ENCODE measurements at places on chromosomes 2 and 18. TPM values are rescaled to one million over a fixed set of nuclear protein-coding genes. Genes with fewer than 3 reads are reported as not detected.

GRCh38 chr18:9661564-9661963, 46.5 kb upstream of the RAB31 start:
- H3K36me3 ChIP-seq: no peaks in the 10 kb centered on the region
- no peak for DNase-seq
- no peak overlapping the region for H3K4me3 ChIP-seq
- no peaks in the 10 kb centered on the region for H3K4me1 ChIP-seq
- H3K27me3 ChIP-seq: no peaks in the 10 kb centered on the region

- H3K4me1 ChIP-seq: no peaks in the 10 kb centered on the region
- no peaks in the 10 kb centered on the region for H3K36me3 ChIP-seq
- H3K27me3 ChIP-seq: no peaks in the 10 kb centered on the region
- no peak overlapping the region for H3K4me3 ChIP-seq
- DNase-seq: no peak
- no peak overlapping the region for H3K27ac ChIP-seq
Observed at GRCh38 chr2:9805435-9806297, 37.6 kb upstream of the TAF1B start.

GRCh38 chr18:58216071-58216481, 172.1 kb downstream of the NEDD4L start:
- no peaks in the 10 kb centered on the region for H3K36me3 ChIP-seq
- no peak overlapping the region for H3K4me3 ChIP-seq
- DNase-seq: no peak
- H3K27ac ChIP-seq: no peak overlapping the region
- H3K4me1 ChIP-seq: no peaks in the 10 kb centered on the region

GRCh38 chr2:38740851-38741731, 10.1 kb downstream of the SRSF7 start:
- peaks cover 5% of the 10 kb centered on the region for H3K36me3 ChIP-seq
- H3K4me3 ChIP-seq: no peak overlapping the region
- no peaks in the 10 kb centered on the region for H3K27me3 ChIP-seq
- peak; percentile 72 for DNase-seq
- H3K27ac ChIP-seq: no peak overlapping the region

DNA sequence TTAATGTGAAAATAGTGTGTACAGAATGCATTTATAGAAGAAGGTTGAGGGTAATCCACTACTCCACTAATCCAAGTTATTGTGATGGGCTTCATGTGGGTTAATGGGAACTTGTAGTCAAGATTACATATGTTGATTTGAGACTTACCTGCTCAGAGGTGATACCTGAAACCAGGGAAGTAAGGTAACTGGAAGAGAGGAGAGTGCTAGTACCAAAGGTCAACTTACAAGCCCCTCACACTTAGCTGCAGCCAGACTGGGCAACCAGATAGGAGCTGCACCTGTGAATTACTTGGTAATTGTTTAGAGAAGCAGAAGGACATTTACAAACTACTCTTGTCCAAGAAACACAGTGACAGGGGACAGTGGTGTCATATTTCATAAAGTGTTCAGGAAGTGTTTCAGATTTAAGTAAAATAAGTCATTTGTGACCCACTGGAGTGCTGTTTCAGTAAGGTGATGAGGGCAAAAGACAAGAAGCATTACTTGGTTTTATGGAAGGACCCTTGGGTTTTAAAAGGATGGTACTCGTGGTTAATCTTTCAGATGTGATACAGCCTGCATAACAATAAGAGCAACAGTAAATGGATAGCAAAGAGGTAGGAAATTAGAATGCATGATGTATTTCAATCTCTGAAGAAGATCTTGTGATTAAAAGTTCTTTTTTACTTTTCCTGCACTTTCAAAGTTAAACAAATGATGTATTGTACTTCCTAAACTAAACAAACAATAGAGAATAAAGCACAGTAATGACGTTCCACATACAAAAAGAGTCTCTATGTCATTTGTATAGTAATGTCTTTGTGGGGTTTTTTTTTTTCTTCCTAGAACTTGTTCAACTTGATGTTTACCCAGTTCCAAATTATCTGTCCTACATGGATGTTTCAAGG, 189.3 kb downstream of the PHLPP1 start:
- H3K36me3 ChIP-seq: no peaks in the 10 kb centered on the region
- no peaks in the 10 kb centered on the region for H3K4me1 ChIP-seq
- no peak overlapping the region for H3K27ac ChIP-seq
- no peak overlapping the region for H3K4me3 ChIP-seq
- H3K27me3 ChIP-seq: no peaks in the 10 kb centered on the region

GRCh38 chr2:71756280-71756906, 303.0 kb downstream of the DYSF start:
- H3K36me3 ChIP-seq: no peaks in the 10 kb centered on the region
- H3K4me1 ChIP-seq: peaks cover 3% of the 10 kb centered on the region
- H3K27ac ChIP-seq: no peak overlapping the region
- H3K4me3 ChIP-seq: no peak overlapping the region
- H3K27me3 ChIP-seq: no peaks in the 10 kb centered on the region
- DNase-seq: no peak

UGT1A5 gene
- polyA plus RNA-seq: not detected

TUBB8B gene
- polyA plus RNA-seq: not detected

VWC2L gene
- not detected for polyA plus RNA-seq

KIF5C gene
- polyA plus RNA-seq: 1.5 TPM

LDLRAD4 gene
- 7.0 TPM for polyA plus RNA-seq

UGT1A8 gene
- 1.0 TPM for polyA plus RNA-seq
